ENCODE measurements at places on chromosomes 4 and X. TPM values are rescaled to one million over a fixed set of nuclear protein-coding genes. Genes with fewer than 3 reads are reported as not detected.

GRCh38 chr4:26021417-26022345, 107.7 kb downstream of the SMIM20 start:
- no peak for DNase-seq

ADGRG2 gene
- total RNA-seq: 1.9 TPM

- DNase-seq: no peak
Measured at GRCh38 chrX:47572773-47573340, 9.4 kb upstream of the TIMP1 start.

SORBS2 gene
- 103 TPM for total RNA-seq

RIPPLY1 gene
- total RNA-seq: not detected

DNA sequence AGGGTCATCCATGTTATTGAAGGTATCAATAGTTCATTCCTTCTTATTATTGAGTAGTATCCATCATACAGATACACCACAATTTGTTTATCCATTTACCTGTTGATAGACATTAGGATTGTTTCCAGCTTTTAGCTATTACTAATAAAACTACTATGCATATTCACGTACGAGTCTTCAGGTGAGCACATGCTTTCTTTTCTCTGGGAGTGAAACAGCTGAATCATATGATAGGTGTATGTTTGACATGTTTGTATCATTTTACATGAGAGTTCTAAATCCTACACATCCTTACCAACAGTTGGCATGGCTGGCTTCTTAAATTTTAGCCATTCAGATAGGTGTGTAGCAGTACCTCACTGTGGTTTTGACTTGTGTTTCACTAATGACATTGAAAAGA, 556.6 kb upstream of the DIPK2B start:
- DNase-seq: no peak

DNA sequence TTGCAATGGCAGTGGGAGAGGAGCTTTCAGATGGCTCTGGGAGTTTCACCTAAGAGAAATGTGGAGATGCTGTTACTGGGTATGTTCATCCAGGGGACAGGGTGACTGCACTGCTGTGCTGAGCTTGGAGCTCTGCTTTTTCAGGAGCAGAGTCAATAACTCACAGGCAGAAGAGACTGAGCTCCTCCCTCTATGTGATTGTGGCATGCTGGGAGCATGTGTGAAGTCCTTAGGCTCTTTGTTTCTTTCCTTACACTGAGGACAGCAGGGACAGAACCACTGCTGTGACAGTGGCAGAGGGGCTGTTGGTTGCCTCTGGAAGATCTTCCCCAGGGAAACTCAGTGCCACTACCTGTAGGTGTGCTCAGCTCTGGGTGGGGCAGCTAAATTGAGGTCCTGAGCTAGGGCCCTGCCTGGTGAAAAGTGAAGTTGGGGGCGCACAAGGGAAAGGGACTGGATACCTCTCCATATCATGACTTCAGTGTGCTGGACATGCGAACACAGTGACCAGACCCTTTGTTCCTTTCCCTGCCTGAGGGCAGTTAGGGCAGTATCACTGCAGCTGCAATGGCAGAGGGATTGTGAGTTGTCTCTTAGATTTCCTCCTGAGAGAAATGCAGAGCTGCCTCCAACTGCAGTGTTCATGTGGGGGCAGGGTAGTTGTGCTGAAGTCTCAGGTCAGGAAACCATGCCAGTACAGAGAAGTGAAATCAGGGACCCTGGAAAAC, 156.7 kb downstream of the TENT5D start:
- no peak for DNase-seq

DNA sequence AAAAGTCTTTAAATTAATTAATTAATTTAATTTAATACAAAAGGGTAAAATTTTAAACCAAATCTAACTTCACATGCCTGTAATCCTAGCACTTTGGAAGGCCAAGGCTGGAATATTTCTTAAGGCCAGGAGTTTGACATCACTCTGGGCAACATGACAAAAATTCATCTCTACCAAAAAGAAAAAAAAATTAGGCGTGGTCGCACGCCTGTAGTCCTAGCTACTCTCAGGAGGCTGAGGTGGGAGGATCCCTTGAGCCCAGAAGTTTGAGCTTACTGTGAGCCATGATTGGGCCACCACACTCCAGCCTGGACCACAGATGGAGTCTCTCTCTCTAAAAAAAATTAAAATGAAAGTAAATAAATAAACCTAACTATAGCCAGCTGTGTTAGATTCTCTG, 39.2 kb upstream of the ANTXR2 start:
- no peak for DNase-seq
